ENCODE measurements at places on chromosomes 5 and 9.

DNA sequence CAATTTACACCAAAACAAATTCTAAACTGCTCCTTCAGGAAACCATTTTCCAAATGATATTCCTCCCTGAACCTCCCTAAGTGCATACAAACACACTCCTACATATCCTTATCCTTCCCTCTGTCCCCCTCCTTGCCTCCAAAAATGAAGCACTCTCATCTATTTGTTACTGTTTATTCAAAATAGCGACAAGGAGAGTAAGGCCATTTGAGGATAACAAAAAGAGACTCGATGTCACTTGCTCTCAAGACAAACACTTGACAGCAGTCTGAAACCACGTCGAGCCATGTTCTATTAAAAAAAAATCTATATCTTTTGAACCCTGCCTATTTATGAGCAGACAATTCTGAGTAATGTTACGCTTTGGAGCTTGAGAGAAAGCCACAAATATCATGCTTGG is 547.9 kb downstream of the DTWD2 start:
- no peak for DNase-seq

- DNase-seq: no peak
Observed at GRCh38 chr5:177468685-177469628, 4.5 kb downstream of the DBN1 start.

DNA sequence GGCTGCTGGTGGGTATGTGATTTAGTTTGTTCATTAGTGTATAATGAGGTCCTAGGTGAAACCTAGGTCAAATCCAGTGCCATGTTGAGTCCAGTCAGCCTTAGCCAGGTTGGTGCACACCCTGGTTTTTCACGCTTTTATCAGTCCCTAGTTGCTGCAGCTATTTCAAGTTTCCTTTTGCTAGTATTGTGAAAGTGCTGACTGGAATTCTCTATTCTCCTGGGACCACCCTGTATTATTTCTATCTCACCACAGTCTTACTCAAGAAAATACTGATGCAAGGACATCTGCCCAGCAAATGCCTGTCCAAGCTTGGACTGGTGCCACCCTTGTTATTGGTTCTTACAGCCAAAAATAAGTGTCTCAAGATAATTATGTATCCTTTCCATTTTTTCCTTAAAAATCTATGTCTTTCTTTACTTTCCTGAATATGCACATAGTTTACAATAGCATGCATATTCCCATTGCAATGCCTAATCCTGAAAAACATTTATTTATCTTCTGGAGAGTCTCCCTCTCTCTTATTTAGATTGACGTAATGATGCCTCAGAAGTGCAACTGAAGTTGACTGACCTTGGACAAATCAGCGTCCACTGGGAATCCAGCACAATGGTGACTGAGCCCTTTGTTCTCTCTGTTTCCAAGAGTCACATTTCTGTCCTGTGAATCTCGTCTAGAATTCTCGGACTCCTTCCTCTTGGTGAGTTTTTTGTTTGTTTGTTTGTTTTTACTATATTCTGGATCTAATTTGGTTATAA is 1075.0 kb downstream of the CDH9 start:
- no peak for DNase-seq

DNA sequence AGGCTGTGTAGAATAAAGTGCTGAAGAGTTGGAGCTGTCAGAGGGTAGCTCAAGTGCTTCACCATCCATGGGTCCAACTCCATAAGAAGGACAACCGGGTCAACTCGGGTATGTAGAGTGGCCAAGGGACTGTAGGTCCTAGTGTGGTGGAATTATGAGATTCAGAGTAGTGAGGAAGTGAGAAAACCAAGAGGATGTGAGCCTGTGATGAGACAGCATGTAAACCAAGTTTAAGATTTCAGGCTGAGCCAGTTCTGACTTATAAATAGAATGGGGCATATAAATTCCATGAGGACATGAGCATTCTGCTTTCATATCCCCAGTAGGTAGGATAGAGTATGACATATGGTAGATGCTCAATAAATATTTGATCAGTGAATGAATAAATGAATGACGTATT is 96.3 kb downstream of the CFAP95 start:
- no peak for DNase-seq

DNA sequence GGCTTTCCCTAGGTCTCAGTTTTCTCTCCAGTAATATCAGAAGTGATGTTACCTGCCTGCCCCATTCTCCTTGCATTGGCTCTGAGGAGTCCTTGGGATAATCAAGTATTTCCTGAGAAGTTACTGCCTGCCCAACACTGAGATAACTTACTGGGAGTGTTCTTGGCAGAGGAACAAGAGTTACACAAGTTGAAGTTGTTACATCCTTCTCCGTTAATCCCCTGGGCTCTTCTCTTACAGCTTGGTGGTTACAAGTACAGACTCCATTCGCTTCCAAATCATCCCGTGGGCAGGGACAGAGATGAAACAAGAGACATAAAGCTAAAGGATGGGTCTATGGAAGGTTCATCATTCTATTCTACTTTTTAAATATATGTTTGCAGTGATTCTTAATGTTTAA is 74.1 kb upstream of the SAP30L start:
- DNase-seq: peak; percentile 63

DNA sequence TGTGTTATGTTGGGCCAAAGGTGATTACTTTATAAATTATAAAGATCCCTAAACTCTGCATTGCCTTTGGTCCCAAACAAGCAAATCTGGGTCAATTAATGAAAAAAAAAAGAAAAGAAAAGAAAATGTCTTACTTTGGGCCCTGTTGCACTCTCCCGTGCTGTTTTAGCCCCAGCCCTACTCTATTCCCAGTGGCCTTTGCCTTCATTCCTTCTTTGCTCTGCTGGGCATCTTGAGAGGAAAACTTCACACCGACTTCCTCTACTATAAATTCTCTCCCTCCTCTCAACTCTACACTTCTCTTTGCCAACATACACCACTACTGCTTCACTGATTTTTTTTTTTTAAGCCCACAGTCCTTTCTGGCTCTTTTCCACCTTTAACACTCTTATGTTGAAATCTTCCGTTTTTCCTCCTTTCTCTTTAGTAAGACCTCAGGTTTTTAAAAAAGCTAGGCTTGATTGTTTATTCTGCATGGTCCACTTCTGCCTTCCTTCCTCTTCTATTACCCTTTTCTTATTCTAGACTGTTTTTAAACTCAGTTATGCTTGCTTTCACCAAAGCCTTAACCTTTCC is 4.5 kb upstream of the MSMP start:
- DNase-seq: no peak

DNA sequence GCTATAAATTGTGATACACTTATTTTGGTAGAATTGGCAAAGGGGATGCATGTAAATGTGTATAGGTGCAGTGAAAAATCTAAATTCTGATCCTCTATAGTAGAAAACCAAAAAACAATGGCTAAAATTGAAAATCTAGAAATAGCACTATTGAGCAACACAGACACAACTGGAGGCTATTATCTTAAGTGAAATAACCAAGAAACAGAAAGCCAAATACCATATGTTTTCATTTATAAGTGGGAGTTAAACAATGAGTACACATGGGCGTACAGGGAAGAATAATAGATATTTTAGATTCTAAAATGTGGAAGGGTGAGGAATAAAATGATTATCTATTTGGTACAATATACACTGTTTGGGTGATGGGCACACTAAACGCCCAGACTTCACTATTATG is 183.2 kb upstream of the TUSC1 start:
- DNase-seq: no peak

- DNase-seq: no peak
Observed at GRCh38 chr9:97983589-97984187, 547 bp downstream of the ANP32B start.

DNA sequence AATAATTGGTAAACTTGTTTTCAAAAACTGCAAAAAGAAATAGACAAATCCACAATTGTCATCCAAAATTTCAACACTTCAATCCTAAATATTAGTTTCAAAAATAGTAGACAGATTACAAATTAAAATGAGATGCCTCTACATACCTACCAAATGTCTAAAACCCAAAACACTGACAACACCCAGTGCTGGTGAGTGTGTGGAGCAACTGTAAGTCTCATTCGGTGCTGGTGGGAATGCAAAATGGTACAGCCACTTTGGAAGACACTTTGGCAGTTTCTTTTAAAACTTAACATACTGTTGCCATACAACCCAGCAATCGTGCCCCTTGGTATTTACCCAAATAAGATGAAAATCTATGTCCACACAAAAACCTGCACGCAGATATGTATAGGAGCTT is 6.7 kb downstream of the ECM2 start:
- DNase-seq: no peak

- no peak for DNase-seq
Observed at GRCh38 chr5:35365758-35366157, 135.5 kb upstream of the PRLR start.

DNA sequence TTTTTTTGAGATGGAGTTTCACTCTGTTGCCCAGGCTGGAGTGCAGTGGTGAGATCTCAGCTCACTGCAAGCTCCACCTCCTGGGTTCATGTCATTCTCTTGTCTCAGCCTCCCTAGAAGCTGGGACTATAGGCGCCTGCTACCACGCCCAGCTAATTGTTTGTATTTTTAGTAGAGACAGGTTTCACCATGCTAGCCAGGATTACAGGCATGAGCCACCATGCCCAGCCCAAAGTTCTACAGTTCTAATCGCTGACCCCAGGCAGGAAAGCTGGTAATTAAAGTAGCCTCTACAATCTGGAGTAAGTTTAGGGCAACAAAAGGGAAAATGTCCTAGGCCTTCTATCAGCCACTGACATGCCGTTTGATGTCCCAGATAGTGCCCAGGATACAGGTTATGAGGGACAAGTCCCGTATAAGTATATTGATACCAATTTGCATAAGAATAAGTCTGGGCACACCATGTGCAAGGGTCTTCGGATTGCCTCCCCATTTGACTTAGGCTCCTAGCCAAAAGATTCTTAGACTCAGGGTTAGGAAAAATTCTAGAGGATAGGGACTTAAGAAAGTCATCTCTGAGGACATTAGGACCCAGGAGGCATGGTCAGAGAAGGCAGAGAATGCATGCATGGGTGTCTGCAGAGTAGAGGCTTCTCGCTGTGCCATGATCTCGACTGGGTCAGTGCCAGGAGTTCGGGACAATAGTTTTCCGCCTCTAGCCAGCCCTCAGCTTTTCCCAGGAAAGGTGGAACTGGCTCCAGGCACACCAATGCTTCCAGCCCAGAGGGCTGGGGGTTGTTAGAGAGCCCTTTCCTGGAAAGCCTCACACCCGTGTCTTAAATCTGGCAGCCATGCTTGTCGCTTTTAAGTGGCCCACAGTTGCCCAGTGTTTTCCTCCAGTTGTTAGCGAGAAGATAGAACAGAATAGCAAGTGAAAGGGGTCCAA is 1111.1 kb downstream of the TAF11L14 start:
- DNase-seq: no peak

DNA sequence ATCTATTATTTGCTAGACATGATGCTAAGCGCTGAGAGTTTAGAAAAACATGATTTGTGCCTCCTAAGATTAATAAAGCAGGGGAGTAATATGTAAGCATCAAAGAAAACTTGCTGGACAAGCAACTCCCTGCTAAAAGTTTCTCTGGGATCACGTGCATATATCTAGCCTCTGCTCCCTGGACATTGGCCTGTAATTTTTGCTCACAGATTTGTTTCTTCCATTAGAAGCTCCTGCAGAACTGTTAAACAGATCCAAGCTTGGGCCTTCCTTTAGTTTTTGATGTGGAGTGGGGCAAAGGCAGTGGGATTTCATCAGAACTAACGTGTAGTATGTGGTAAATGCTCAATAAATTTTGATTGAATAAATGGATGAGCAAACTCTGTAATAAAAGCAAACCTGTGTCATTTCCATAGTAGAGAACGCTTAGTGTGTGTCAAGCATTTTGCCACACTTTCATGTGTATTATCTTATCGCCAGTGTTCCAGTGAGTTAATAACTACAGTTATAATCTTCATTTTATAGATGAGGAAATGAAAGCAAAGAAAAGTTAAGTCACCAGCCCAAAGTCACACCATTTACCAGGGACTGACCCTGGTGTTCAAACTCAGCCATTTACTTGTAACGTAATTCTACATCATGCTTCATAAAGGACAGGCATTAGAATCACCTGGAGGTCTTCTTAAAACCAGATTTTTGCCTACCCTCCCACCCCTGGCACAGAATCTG is 100.3 kb downstream of the PCSK5 start:
- DNase-seq: no peak

DNA sequence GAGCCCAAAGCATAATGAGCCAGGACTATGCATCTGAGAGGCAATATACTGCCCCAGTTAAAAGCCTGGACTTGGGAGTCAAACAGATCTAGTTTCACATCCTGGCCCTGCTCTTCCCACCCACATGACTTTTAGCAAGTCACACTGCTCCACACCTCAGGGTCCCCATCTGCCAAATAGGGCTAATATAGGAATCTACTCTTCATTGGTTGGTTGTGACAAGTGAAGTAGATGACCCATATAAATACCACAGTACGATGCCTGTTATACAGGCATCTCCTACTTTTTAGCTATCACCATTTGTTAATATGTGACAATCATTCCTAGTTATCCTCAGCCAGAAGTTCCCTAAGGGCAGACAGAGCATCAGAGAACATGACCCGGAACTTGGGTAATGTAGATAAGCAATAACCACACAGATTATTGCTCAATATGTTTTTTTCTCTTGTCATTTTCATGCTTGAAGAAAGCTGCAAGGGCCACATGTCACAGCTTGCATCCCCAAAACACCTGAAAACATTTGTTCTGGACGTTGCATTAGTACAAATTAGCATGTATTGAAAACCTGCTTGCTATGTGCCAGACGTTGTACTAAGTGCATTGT is 20.4 kb downstream of the ADAM19 start:
- DNase-seq: no peak
